ENCODE measurements at places on chromosomes 16 and 17.

DNA sequence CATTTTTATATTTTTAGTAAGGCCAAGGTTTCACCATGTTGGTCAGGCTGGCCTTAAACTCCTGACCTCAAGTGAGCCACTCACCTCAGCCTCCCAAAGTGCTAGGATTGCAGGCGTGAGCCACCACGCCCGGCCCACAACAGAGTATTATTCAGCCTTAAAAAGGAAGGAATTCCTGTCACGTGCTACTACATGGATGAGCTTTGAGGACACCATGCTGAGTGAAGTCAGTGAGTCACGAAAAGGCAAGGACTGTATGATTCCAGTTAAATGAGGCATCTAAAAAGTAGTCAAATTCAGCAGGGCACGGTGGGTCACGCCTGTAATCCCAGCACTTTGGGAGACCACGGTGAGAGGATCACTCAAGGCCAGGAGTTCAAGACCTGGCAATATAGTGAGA, 9.7 kb downstream of the CSF3 start:
- DNase-seq: no peak

DNA sequence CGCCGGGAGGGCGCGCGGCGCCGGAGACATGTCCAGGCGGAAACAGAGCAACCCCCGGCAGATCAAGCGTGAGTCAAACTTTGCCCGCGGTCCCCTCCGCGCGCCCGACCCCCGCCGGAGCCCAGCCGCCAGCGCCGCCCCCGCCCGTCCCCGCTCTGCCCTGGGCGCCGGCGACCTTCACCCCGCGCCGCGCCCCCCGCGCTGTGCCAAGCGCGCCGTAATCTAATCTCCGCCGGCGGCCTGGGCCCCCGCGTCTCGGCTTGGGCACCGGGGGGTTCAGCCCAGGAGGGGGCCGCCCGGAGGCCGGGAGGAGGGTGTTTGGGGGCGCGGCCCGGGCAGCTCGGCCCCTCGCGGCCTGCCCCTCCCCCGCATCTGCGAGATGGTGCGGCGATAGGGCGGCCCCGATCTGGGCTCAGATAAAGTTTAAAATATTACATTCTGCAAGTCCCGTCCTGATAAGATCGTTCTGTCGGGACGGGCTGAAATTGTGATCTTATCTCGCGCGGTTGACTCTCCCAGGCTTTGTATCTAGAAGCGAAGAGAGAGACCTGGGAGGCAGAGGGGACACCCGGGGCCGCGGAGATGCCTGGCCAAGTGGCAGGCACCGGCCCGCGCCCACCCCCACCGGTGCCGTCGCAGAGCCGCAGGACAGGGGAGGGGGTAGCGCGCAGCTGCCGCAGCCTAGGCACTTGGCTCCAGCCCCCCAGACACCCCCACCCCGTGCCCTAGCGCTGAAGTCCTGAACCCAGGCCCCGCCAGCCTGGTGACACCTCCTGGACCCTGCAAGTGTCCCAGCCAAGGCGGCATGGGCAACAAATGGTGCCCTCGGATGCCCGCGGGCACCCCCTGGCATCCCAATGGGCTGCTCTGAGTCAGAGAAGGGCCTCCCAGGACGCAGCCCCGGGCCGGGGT, 787 bp downstream of the ZFPM1 start:
- DNase-seq: no peak

DNA sequence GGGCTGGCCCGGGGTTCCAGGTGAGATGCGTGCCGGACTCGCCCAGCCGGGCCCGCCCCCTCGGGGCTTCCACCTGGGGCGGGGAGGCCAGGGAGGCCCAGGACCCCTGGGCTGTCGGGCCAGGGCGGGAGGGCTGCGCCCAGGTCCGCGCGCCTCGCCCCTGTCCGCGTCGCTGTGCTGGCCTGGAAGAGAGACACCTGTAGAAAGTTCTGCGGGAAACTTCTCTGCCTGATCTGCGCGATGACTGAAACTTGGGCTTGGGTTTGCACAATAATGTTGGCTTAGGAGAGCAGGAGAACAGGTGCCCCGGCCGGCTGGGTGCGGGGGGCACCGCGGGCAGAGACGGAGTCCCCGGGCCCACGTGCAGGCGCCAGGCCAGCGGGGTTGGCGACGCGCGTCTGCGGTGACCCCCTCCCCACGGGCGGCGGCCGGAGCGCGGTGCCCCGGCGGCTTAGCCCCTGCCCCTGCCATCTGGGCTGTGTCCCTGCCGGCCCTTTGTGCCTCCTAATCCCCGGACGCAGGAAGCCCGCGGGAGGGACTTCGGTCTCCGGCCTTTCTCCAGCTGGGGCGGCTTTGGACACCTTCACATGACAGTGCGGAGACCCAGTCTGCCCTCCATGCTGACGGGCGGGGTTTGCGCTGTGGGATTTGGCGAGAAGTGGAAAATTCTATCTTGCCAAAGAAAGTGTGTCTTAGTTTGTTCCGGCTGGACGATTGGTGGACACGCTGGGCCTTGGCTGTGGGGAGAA, 483 bp downstream of the LLGL2 start:
- no peak for DNase-seq

- no peak for DNase-seq
Observed at GRCh38 chr17:72419866-72420774, 299.3 kb downstream of the SOX9 start.

- no peak for DNase-seq
Observed at GRCh38 chr16:69364088-69364487, 12.5 kb upstream of the TMED6 start.

DNA sequence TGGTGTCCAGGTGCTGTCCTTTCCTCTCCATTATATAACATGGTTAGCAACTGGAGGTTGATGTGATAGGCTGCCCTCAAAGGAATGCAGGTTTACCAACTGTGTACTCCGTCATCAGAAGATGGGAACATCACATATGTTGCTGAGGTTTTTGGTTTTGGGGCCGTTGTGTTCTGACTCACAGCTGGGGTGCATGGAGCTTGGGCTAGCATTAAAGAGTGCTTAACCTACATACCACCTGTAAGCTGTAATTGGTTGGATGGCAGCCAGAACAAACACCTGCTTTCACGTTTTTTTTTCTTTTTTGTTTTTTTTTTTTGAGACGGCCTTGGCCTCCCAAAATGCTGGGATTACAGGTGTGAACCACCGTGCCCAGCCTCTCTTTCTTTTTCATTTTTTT, 20.9 kb downstream of the TMEM11 start:
- DNase-seq: no peak

- no peak for DNase-seq
Observed at GRCh38 chr17:65041518-65041917, 15.0 kb downstream of the GNA13 start.

DNA sequence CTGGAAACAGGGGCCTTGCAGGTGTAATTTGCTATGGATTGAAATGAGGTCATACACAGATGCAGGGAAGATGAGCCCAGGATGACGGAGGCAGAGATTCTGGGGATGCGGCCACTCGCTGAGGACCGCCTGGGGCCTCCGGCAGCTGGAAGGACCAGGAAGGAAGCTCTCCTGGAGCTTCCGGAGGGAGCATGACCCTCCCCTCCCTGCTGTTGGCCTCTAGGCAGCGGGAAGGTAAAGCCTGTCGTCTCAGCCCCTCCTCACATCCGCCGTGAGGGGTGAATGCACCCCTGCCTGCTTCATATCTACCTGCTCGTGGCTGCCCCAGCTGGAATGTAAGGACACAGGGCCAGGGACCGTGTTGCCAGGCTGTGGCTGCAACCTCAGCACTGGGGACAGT, 29.1 kb upstream of the ZNF469 start:
- no peak for DNase-seq

DNA sequence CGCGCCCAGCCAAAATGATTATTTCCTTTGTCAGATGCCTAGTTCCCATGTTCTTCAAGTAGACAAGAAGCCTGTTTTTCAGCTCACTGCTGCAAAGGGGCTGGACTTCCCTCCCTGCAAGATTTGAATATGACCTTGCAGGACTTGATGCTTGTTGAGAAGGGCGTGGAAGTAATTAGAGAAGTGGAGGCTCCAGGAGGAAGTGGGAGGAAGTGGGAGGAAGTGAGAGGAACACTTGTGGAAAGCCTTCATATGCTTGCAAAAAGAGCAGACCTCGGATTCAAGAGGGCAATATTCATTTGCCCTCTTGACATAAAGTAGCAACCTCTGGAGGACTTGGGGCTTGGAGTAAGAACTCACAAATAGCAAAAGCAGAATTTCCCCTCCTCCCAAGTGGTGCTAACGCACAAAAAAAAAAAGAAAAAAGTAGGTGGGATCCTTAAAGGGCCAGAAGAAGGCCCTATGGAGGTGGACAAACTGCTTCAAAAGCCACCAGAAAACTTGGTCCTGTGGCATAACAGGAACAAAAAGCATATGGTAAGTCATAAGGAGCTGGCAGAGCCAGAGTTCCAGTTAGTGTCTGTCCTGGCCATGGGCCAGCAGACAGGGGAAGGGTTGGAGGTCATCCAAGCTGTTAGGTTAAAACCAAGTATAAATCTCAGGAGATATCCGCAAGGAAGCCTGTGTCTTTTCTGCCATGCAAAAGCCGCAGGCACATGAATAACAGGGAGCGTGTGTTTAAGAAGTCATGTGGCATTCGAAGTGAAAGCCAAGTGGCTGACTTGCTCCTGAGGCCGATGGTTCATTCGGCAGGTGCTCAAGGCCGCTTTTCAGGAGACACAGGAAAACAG, 20.6 kb upstream of the PRKAR1A start:
- DNase-seq: no peak

- DNase-seq: no peak
Observed at GRCh38 chr17:53134548-53134947, 688.2 kb upstream of the KIF2B start.

DNA sequence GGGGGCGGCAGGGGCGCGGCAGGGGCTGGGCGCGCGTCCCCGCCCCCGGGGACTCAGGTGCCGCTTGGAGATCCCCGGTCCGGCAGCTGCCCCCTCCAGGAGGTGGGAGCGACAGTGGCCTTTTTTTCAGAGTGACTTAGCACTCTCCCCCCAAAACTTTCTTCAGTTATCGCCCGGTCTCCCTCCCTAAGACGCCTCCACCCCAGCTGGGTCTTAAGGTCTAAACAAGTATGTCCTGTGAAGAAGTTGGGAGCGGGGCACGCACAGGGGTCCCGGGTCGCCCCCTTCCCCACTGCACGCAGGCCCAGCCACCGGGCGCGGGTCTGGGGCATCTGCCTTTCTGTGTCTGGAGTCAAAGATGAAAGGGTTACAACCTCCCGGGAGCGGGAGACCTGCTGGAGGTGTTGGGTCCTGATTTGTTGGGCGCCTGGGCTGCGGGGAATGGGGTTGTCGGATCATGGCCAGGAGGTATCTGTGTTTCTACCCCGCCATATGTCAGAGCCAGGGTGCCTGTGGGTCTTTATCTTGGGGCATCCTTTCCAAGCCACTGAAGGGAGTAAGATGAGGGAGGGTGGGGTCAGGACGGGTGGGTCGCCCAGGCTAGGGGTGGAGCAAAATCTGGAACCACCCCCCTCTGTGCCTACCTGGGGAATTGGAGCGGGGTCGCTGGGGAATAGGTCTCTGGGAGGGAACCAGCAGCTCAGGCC, 757 bp downstream of the FMNL1 start:
- DNase-seq: no peak

GRCh38 chr16:57892041-57892440, 78.9 kb downstream of the CNGB1 start:
- peak; percentile 34 for DNase-seq

DNA sequence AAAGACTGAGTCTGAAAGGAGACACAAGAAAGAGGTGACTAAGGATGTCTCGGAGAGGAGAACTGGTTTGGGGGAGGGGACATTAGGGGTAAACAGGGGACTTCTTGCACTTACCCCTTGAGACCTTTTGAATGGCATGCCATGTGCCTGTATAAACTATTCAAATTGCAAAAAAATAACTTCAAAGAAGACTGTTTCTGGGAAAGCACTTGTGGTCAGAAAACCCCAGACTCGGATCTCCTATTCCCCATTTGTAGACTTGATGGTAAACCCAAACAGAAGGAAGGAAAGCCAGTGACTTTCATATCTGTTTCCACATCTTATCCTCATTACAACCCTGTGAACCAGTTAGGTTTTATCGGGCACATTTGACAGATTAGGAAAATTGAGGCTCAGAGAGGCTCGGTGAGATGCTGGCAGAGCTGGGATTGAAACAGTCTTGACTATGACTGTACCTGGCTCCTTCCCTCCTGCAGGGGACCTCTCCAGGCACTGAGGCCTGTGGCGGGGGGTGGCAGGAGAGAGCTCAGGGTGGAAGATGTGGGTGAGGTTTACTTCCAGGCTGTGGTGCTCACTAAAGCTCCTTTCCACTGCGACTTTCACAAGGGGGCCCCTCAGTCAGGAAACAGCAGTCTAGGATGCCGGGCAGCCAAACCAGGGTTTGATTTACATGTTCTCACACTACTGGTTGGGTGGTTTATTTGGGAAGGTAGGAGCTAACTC, 30.5 kb upstream of the PLCG2 start:
- no peak for DNase-seq

DNA sequence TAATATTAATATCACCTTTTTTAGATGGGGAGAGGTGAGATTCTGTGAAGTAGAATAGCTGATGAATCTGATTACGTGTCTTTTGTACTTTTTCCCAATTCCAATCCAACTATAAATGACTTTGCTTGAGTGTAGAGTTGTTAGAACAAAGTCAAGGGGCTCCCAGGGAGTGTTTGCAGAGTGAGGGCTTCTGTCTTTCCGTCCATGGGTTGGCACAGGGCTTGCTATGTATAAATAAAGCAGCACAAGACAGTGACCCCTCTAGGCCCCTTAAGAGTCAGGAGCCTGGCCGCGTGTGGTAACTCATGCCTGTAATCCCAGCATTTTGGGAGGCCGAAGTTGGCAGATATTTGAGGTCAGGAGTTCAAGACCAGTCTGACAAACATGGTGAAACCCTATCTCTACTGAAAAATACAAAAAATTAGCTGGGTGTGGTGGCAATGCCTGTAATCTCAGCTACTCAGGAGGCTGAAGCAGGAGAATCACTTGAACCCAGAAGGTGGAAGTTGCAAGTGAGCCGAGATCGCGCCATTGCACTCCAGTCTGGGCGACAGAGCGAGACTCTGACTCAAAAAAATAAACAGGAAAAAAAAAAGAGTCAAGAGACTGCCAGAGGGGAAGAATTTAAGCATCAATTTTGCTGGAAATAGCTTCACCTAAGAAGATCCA, 127.9 kb upstream of the HS3ST3A1 start:
- no peak for DNase-seq

- DNase-seq: no peak
Observed at GRCh38 chr17:70521821-70522256, 352.5 kb downstream of the KCNJ2 start.

GRCh38 chr16:49472598-49472997, 99.0 kb downstream of the C16orf78 start:
- DNase-seq: no peak

GRCh38 chr16:3444032-3444388, 530 bp downstream of the NAA60 start:
- DNase-seq: no peak

Measured in NCI-H187 (cell line).